ENCODE measurements at places on chromosomes 11 and 22.
A peak's percentile ranks its signal among the peaks of the same experiment; 100 is the strongest.

DNA sequence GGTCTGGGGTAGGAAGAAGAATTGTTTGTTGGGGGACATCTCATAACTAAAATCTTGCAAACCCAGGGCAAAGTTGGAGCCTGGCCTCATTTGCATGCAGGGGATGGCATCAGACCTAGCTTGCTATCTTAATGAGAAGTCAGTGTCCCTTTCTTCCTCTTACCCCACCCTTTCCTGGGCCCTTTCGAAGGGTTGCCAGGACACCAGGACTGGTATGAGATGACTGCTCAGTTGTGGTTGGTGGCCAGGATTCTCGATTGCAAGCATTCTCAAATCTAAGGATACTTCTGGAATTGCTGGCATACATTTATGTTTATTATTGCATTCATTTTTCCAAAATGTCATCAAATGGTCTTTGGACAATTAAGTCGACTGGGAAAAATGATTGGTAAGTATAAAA, 131.0 kb downstream of the SLC1A2 start:
- DNase-seq: no peak

DNA sequence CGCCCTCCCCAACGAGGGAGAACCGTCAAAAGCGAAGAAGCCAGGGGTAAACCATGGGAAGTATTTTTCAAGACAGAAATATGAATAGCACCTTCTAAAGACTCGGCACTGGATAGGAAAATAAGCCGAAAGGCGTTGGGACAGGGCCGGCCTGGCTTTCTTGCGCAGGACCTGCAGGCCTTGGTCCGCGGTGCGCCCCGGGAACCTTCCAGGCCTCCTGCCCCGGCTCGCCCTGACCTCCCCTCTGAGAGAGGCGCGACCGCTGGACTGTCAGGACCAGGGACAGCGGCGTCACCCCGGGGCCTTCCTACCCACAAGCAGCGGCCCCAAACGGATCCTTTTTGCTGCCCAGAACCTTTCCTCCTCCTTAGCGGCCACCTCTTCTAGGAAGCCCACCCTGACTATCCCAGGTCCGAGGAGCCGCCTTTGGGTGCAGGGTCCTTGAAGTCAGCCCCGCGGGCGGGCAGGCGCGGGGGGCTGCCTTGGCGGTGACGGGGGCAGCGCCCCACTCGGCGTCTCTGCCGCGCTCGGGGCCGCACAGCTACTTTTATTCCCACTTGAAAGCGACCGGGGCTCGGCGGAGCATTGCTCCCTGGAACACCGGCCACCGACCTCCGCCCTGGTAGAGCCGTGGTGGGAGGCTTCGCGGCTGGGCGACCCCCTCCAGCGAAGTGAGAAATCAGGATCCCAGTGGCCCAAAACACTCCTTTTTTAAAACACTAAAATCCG, 650 bp upstream of the MAPK11 start:
- DNase-seq: peak; percentile 65

DNA sequence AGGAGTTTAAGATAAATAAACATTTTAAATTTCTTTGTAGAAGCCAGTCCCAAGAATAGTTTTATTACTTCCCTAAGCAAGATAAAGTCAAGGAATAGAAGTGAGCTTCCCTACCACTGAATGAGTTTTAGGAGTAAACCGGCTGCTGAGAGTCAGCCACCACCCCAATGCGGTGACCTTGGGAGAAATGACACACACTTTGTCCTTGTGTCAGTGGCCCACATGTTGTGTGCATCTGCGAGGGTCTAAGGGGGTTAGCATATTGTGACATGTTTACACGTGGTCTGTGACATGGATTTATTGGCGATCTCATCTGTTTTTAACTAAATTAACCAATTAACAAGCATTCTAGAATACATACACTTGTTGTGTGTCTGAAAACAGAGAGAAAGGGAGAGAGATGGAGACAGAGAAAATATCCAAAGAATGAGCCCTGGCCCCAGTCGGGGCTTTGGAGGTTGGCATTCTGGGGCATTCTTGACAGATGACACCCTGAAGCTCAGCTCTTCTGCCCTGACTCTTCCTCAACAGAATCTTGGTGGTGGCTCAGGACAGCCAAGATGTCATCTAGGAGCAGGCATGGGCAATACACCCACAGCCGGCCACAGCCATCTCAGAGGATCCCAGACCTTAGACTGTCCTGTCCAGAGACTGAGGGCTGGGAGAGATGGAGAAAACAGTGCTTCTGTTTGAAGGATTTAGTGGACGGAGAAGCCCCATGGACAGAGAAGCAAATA, 29.7 kb upstream of the TMPRSS4 start:
- DNase-seq: peak; percentile 25

DNA sequence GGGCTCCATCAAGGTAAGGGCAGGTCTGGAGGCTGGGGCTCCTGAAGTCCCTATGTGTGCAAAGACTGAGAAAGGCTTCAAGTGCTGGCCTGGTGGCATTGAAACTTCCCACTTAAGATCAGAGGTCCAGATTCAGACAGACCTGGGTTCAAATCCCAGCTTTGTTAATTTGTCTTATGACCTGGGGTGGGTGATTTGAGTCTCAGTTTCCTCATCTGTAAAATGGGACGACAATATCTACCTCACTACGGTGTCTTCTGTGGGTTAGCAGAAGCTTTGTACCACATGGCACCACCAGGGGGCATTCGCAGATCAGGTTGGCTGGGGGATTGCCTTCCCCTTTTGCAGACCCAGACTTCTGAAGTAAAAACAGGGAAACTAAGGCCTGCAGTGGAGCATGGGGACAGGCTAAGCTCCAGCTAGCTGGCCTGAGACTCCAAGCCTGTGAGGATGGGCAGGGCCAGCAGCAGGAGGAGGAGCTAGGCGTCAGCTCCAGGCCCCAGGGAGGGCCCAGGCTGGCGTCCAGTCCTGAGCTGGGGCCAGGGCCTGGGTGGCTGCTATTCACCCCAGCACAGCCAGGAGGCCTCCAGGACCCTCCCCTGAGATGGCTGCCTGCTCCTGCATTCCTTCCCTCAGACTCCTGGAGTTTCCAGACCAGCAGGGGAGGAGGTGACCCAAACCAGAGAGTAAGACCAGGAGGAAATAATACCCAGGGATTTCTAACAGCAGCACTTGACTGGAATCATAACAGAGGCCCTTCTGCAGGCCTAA, 1.5 kb downstream of the CASTOR1 start:
- DNase-seq: peak; percentile 91

- no peak for DNase-seq
These were observed 476.3 kb upstream of the LRRC4C start for GRCh38 chr11:41935795-41936194.

GRCh38 chr11:108592591-108593213, 866 bp downstream of the EXPH5 start:
- DNase-seq: peak; percentile 46

GRCh38 chr11:30312243-30312642, 10.7 kb upstream of the ARL14EP start:
- no peak for DNase-seq

- no peak for DNase-seq
These were observed 17.6 kb downstream of the OTOG start for GRCh38 chr11:17564687-17565042.

GRCh38 chr11:13999704-14000103, 37.2 kb downstream of the SPON1 start:
- DNase-seq: no peak

- DNase-seq: no peak
These were observed 22.9 kb downstream of the PRR5 start for GRCh38 chr22:44724859-44725258.

- no peak for DNase-seq
These were observed 86.6 kb downstream of the SHANK2 start for GRCh38 chr11:71165771-71166170.

DNA sequence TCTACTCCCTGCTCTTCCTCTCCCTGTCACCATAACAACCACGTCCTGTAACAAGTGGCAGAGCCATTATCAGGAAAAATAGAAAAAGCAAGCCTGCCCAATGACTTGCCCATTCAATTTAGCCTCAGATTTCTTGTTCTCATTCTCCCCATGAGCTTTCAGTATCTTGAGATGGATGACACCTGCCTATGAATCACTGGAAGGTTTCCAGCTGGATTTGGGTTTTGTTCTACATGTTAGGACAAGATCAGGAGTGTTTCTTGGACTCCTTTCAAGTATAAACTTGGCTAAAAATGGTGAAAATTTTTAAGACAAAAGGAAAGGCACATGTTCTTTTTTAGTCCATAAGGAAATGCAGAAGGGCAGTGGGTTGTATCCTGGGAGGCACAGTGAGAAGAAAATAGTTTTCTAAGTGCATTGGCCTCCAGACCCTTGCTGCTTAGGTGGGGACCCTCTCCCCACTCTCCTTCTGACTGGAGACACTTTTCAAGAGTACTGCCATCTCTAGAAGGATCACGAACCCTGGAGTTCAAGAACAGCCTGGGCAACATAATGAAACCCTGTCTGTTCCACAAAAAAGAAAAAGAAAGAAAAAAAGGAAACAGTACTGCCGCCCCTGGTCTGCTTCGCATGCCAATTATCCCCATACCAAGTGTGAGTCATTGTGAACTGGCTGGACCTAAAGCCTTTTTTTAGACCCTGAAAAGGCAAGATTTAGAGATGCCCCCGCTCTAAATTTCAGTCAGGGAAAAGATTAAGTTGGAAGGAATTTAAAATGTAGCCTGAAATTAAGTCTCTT, 51.0 kb downstream of the MTNR1B start:
- DNase-seq: no peak

DNA sequence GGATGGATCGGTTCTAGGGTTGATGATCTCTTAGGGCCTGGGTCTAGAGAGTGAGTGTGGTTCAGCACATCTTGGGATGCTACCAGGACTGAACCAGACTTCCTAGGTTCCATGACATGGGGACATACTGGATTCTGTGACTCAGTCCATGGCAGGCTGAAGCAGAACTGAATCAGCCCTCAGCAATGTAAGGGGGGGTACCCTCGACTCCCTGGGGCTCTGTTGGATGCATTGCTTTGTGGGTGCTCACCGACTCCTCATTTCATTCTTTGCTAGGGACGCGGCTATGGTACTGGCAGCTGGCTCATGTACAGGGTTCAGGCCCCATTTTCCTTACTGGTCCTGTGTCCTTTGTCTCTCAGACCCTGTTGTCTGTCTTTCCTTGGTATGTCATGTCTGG, 733 bp upstream of the GRAMD1B start:
- no peak for DNase-seq

DNA sequence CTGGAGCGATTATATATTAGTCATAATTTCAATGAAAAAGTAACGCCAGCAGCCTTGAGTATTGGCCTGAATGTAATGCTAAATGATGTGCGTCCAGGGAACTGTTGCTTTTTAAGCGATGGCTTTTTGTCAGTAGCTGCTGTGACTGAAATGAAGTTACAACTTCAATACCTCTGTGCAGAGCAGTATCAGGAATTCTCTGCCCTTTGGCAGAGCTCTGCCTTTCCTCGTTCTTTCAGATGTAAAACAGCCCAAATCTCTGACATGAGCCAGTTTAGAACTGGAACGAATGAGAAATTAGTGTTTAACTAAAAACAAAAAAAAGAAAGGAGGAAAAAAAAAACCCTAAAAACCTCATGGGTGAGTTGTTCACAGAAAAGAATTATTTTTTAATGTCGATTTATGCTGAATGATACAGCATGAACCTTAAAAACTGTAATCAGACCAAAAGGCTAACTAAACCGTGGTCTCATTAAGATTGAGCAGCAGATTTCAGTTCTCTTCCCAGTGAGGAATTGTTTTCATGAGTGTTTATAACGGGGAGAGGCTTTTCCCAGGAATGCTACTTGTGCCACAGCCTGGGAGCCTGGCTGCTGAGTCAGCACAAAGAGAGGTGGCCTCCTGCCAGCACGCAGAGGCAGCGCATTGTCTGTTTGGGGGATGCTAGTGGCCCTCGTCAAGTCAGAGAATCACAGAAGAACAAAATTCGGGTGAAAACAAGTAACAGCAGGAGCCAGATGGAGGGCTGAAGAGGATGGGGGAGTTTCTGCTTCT, 146.2 kb upstream of the RASSF10 start:
- DNase-seq: no peak

- DNase-seq: no peak
These were observed 5.8 kb downstream of the UBASH3B start for GRCh38 chr11:122661182-122661945.

- DNase-seq: no peak
These were observed 714.9 kb downstream of the LUZP2 start for GRCh38 chr11:25211635-25212254.

- no peak for DNase-seq
These were observed 2.0 kb upstream of the ASCL2 start for GRCh38 chr11:2272228-2272945.

- DNase-seq: peak; percentile 47
These were observed 1.6 kb downstream of the IL2RB start for GRCh38 chr22:37148031-37148651.

DNA sequence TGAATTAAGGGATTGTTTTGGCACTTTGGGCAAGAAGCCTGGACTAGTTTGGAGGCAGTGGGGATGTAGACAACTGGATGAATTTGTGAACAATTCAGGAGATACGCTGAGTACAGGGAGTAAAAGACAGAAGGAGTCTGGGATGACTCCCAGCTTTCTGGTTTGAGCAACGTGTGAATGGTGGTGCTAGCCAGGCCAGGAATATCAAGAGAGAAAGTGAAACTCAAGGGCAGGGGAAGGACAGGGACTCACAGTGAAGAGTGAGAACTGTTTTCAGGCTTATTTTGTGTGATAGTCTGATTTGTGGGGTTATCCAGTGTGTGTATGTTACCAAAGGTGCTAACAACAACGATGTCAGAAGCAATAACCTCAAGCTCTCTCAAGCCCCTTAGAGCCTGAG, 15.9 kb downstream of the CHRM1 start:
- DNase-seq: no peak

- no peak for DNase-seq
These were observed 41.3 kb downstream of the NEU3 start for GRCh38 chr11:75029836-75030631.

DNA sequence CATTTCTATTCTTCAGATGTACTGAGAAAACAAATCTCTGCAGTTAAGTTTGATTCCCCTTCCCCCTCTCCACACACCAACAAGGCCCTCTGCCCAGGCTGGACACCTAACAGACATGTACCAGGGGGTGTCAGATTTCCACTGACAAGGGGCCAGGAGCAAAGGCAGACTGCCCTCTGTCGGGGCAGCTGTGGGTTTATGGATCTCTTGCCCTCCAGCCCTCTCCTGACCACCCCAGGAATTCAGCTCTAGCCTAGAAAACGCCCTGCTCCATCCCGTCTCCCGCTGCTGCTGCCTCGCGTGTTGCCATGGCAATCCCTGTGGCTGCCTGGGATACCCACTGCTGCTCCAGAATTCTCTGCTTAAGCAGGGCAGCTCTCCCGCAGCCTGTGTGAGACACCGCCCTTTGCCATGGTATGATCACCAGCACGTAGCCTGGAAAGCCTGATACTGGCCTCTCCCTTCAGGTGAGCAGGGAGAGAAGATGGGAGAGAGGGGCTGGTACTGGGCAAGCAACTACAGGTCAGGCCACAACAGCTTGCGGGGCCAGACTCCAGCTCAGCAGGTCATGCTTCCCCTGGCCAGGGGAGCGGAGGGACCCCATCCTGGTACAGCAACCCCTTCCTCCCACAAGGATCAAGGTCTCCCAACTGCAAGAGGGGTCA, 41.6 kb downstream of the BUD13 start:
- DNase-seq: no peak
